ENCODE measurements at places on chromosomes 11 and 22.

GRCh38 chr11:71301858-71302533 is 49.6 kb upstream of the SHANK2 start:
- DNase-seq: no peak

- DNase-seq: no peak
Measured at GRCh38 chr22:32518848-32519247, 44.2 kb downstream of the FBXO7 start.

- DNase-seq: no peak
Measured at GRCh38 chr22:31952094-31952401, 7.7 kb downstream of the YWHAH start.

GRCh38 chr11:95232666-95233065 is 1.7 kb upstream of the SESN3 start:
- DNase-seq: no peak

DNA sequence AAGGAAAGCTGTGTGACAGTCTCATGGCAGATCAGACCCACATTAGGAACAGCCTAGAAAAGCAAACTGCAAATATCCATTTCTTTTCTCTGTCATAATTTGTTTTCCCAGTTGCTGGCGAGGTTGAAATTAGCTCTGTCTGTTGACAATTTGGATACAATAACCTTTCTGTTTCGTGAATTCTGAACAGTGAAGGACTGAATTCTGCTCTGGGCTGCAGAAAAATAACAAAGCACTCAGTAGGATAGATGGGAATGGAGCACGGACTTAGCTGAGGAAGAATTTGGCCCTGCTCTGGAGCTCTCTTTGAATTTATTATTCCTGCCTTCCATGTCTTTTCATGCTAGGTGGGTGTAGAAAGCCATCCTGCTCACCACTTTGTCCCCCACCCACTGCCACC is 140.3 kb downstream of the RRAS2 start:
- no peak for DNase-seq

- no peak for DNase-seq
Measured at GRCh38 chr22:20742764-20743163, 31.1 kb upstream of the SERPIND1 start.

DNA sequence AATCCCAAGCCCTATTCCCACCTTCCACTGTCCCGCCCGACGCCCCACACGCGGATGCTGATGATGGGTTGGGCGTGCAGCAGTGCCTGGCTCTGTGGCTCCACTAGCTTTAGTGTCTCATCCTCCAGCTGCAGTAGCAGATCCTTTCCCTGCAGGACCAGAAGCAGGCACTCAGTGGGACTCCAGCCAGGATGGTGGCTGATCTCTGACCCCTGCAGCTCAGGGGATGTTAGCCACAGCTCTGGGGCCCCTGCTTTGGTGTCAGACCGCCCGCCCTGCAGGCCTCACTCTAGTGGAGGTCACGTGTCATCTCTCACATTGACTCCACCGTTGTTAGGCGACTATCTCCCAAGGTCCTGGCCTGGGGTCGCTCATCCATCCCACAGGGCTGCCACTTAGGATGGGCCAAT is 11.8 kb downstream of the SMPD1 start:
- no peak for DNase-seq

DNA sequence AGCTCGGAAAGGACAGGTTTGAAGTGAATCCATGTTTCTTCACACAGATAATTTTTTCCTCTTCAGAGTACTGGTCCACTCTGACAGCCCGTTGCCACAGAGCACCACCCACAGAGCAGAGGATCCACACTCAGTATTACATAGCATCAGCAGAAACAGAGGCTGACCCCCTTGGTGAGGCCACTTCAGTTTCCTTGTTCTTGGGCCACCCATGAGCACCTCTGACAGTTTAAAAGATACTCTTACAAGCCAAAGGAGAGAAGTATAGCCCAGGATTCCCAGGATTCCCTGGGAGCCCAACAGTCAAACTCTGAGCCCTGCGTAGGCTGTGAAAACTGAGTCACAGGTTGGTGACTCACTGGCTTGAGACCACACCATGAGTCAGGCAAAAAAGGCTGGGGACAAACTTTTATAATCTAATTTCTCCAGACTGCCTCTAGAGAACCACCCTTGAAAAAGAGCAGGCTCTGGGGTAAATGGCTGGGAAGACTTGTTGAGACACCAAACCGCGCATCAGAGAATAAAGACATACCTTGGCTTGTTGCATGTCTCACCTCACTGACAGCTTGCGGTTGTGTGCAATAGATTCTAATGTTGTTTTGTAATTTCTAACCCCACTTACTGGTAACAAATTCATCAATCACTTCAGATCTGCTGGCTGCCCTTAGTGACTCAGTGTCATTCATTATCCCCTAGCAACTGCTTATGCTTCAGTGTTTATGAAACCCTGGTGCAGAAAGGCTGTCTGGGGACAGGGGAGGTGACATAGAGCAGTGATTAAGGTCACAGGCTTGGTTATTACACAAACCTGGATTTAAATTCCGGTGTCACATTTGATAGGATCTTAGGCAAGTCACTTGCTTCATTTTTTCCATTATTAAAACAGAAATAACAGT is 56.9 kb upstream of the PRSS23 start:
- peak; percentile 91 for DNase-seq

DNA sequence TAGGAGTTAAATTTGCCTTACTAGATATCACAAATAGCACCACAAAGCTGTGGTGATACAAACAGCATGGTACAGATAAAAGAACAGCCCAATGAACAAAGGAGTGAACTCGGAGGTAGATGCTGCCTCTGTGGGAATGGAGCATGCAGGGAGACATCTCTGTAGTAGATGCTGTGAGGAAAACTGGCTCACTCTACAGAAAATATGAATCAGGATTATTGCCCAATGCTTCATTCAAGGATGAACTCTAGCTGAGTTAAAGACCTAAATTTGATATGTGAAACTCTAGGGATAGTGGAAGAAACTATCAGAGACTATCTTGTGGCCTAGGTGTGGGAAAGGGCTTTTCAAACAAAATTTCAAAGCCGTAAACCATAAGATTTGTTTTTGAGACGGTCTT is 15.3 kb upstream of the CAPN5 start:
- no peak for DNase-seq

DNA sequence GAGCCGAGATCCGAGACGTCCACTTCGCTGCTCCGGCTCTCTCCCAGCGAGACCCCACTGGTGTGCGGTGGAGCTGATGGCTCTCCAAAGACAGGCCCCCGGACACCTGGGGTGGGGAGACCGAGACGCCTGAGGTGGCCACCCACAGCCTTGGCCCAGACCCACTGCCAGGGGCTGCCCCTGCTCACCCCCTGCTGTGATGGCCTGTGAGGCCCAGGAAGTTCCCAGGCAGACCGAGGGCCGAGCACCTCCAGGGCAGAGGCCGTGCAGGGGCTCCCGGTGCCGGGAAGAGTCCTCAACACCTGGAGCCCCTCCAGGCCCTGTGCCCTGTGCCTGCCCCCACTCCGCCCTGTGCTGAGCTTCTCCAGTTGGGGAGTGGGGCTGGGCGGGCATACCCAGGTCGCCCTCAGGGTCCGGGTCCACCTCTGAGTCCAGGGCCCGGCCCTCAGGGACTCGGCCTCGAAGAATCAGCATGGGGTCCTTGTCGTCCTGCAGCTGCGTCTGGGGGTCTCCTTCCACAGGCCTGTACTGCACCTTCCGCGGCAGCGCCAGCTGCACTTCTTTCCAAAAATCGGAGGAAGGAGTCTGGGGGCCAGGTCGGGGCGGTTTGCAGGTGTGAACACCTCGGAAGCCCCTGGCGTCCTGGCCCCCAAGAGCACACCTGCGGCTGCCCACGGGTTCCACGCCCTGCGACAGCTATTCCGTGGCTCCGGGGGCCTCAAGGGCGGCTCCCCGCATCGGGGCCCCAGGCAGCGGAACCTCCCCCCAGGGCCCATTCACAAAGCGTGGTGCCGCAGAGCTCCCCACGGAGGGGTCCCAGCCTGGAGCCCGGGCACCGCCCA is 8.6 kb downstream of the SIGIRR start:
- DNase-seq: no peak

DNA sequence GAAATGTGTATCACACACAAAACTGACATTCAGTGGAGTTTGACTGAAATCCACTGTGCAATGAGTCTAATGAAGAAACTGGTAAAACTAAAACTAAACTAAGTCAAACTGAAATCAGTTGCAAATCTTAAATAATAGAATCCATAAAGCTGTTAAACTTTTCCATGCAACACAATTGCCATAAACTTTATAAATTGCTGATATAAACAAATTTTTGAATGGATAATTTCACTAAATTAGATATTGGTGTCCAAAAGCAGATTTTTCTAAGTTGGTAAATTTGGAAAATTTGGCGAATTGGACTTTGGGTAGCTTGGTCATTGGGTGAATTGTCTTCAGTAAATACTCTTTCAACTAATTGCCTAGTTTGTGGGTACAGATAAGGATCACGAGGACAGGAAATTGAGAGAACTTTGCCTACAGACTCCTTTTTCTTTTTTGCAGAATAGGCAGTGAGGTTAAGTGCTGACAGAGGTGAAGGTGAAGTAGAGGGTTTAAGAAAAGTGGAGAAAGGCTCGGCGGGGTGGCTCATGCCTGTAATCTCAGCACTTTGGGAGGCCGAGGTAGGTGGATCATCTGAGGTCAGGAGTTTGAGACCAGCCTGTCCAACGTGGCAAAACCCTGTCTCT is 12.8 kb downstream of the MRPL17 start:
- DNase-seq: no peak

- DNase-seq: no peak
Measured at GRCh38 chr11:92662601-92663360, 306.7 kb upstream of the MTNR1B start.

DNA sequence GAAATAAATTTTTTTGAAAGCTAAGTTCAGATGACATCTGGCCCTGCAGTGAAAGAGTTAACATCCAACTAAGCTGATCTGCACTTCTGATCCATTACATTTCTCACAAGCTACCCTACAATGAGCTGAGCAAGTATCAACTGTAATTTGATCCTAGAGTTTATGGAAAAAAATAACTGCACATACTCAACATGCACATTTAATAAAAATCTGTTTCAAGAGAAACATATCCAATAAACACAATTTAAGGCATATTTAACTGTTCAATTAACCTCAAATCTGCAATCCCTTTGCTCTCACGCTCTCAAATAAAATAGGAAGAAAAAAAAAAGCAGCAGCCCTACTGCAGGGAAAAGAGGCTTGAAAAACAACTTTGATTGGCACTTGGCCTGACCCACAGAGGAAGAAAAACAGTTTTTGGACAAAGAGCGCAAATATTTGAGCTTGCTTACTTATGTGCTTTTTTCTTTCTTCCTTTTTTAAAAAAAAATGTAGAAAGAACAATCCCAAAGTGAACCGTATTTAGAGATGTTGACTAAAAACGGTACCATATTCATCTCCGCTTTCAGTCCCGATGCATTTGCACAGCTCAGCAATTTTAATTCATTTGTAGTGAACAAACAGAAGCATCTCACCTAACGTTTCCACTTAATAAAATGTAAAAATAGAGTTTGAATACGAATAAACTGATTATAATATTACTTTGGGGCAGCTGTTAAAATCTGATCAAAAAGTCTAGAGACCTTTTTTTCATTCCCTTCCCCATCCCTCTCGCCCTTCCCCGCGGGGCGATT is 1.6 kb downstream of the SESN3 start:
- no peak for DNase-seq

- DNase-seq: no peak
Measured at GRCh38 chr11:45850446-45850845, 3.2 kb downstream of the CRY2 start.

DNA sequence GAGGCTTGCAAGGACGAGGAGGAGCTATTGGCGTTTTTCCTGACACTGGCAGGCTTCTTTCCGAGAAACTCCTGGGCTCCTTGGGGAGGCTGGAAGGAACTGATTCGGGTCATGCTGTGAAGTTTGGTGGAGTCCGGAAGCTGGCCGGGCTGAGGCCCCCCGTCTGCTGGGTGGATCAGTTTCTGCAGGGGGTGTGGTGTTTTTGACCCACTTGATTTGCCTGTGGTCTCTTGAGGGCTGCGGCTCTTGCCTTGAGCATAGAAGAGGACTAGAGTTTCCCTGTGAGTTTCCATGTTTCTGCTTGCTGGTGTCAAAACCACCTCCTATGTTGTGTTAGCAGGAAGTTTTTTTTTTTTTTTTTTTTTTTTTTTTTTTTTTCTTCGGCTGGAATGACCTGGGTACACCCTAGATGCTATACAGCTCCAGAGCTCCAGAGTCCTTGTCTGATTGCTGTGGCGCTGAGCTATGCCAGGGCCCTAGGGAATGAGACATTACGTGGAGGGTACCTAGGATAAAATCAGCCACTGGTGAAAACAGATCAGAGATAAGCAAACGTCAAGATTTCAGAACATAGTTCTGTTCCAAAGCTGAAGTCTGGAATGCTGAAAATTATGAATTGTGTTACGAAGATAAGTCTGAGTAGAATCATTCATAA is 728 bp downstream of the TBC1D22A start:
- no peak for DNase-seq

- no peak for DNase-seq
Measured at GRCh38 chr11:100625041-100625440, 62.0 kb upstream of the ARHGAP42 start.

DNA sequence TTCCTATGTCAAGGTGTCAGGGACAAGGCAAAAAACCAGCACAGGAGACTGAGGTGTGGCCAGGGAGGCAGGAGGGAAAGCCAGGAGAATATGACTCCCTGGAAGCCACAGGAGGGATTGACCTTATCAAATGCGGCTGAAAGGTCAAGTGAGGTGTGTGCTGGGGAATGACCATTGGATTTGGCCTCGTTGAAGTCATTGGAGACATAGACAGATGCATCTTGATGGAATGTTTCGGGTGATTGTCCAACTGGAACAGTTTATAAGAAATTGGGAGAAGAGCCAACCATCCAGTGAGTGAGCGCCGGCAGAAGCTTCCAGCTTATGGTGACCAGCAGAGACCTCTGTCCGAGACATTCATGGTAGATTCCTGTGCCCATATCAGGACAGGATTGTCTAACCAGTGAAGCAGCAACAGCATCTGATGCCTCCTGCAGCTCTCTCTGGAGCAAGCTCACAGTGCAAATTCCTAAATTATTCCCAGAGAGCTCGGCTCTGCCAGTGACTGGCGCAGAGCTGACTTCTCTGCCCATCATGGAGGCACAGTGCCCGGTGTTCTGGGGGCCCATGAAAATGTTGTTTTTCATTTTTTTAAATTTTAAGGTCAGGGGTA is 95.4 kb downstream of the MYO18B start:
- DNase-seq: no peak

GRCh38 chr11:92681586-92681985 is 287.9 kb upstream of the MTNR1B start:
- no peak for DNase-seq

DNA sequence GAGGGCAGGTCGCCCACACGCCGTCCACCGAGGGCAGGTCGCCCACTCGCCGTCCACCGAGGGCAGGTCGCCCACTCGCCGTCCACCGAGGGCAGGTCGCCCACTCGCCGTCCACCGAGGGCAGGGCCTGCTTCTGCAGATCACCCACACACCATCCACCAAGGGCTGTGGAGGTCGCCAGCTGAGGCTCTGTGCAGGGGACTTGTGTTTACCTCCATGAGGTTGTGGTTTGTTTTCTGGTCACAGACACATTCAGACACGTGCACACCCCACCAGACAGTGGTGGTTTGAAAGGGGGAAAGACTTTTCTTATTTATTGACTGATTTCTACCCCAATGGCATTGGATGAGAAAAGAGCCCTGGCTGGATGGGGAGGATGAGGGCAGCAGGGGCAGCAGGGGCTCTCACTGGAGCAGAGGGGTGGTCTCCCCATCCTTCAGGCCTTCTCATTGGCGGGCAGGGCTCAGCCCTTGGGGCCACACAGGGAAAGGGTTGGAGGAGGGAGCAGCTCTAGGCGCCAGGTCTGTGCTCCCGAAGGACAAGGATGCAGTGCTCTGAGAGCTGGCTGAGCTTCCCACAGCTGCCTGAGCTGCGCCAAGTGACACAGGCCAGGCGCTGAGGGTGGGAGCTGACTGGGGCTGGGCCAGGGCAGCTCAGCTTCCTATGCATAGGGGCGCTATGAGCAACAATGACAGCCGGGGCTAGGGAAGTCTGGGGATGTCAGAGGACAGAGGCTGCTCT is 252.6 kb upstream of the B3GAT1 start:
- no peak for DNase-seq

Measured in RWPE1 (cell line).